Activated CD4-positive, alpha-beta T cell treated with anti-CD3 and anti-CD28 coated beads, Interleukin-2, amount 50 U/mL, for 48 hours (primary cell): ENCODE measurements at places on chromosomes 2 and 18.

DNA sequence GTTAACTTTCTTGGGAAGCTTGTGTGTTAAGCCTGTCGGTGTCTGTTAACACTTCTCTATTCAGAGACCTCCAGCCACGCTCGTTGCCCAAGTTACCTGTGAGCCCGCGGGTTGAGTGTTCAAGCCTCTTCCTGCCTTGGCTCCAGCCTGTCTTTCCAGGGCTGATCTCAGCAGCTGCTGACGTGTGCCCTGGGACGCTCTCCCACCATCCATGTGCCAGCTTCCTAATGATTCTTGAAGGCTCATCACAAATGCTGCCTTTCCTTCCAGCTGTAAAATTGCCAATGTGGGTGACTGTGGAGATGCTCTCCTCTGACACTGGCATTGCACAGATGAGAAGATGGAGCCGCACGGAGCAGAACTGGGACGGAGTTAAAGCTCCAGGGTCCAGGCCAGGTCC lies 6.1 kb downstream of the RNF144A start:
- DNase-seq = no peak

- no peak for DNase-seq
Observed at GRCh38 chr18:75574187-75574586, 146.7 kb upstream of the SMIM21 start.

- no peak for DNase-seq
Observed at GRCh38 chr18:69943021-69943420, 4.7 kb downstream of the CD226 start.

GRCh38 chr2:26503231-26503880 lies 25.4 kb upstream of the OTOF start:
- DNase-seq = peak; percentile 92

GRCh38 chr2:222827417-222827816 lies 33.4 kb upstream of the ACSL3 start:
- no peak for DNase-seq

DNA sequence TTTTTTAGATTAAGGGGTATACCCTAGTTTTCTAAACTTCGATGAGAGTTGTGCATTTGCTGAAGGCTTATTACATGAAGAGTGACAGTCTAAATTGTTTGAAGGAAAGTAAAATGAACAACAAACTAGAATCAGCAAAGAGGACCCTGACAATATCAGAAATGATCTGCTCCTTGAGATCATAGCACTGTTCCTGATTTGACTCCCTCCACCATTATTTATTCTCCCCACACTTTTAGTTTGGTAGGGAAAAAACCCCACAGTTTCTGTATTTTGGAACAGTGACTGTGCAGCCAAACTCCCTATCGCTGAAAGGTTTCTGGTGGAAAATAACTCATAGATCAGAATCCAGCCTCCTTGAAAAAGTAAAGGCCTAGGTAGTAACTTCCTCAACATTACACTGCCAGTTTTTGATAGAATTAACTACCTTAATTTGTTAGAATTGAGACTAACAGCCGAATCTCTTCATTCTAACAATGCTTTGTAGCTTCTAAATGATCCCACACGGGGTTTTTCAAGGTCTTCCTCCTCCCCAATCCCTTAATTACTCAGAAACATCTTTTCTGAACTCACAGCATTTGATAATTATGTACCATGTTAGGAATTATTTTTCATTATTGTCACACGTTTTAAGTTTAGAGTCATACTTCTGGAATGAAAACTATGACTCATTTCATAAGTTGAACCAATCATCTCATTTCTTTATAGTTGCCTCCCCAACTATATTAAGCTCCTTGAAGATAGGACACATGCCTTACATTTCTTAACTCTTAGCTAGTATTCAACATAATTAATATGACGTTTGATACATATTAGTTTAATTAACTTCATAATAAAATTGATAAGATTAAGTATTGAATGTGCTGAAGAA lies 2.9 kb downstream of the MYL12A start:
- DNase-seq = no peak

DNA sequence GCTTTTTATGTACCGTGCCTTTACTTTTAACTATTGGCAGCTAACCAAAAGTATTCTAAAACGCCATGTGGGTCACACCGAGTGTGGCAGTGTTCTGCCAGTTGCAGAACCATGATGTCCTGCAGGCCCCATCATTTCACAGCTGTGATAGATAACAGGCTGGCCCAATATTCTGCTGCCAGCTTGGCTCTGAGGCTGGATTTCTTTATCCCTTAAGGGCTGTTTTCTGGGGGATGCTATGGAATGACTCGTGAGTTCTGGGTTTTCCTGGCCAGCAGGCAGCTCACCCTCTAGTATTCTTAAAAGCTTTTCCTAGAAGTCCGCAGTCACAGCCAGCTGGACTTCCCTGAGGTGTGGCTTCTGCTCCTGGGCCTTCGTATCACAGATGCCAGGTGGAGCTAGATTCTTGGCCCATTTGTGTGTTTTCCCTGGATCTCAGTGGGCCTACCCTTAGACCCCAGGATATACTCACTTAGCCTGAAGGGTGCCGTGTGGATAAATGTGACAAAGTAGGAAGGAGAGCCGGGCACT lies 41.0 kb downstream of the FHOD3 start:
- DNase-seq = no peak

DNA sequence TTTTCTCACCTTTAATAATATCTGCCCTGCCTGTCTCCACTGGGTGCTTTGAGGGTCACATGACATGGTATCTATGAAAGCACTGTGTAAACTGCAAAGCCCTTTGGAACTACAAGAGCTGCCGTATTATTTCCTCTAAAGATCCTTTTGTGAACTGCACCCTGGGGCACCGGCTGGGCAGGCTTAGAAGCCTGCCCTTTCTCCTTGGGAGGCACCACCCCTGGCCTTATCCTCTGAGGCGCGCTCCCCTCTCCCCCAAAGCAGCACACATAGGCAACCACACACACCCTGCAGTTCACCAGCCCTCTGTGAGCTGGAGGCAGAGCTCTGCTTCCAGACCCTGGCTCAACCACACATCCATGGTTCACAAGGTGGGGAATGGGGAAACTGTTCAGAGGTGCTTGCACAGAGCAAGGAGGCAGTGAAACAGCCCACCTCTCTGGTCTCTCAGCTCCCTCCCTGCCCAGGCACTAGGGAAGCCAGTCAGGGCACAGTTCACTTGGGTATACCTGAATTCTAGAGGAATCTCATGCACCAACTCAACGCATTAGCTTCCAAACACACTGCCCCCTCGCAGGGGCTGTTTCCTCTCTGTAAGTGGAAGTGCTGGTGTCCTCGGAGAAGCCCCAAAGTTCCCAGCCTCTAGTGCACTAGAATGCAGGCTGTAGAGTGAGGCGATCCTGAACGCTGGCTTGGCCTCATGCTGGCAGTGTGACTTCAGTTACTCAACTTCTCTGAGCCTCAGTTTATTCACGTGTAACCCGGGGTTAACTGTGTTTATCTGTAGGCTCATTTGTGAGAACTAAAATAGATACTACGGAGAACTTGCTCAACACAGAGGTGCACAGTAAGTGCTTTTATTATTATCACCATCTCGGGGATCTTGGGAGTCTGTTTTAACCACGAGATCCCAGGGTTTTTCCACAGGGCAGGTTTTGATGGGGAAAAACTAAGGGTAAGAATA lies 11.0 kb downstream of the SIGLEC15 start:
- DNase-seq = no peak

DNA sequence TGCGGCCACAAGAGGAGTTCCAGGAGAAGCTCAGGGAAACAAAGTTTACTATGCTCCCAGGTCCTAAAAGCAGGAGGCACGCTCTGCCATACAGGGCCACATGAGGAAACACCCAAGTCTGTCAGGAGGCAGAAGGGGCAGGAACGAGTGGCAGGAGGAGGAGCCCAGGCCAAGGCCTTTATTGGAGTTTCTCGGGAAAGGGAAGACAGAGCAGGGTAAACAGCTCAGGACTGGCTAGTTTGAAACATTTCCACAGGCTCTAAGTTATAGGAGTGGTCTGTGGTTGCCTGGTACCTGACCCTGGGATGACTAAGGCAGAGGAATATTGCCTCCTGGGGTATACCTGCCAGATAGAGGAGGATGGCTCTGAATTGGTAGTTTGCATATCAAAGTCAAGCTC lies 3.7 kb upstream of the ZNF638 start:
- DNase-seq = no peak

GRCh38 chr2:240952496-240953246 lies 45.7 kb upstream of the SNED1 start:
- DNase-seq = no peak

DNA sequence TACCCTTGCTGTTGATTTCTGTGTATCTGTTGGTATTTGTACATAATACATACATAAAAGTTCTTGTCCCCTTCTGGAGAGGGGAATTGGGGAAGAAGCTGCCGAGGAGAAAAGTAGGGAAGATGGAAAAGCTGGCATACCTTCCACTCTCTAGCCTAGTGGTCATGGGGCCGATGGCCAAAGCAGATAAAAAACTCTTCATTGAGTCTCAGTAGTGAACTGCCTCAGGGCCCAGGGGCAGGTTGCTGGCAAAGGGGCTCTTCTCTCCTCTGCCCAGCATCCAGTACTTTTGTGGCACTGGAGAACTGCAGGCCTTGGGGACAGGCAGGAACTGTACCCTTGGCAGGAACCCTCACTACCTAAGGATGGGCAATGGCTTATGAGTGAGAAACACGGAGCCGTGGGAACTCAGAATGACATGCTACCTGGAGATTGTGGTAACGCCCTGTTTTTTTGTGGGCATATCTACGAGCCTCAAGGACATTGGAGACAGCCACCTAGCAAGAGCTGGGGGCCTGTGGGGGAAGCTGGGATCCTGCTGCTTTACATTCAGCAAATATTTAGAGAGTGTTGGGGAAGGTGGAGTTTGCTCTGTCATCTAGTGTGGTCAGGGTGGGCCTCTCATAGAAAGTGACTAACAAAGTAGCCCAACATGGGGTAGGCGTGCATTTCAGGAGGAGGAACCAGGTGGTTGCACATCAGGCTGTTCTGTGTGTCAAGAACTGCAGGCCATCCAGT lies 22.6 kb upstream of the ITGB6 start:
- no peak for DNase-seq

- DNase-seq = no peak
Observed at GRCh38 chr2:181949047-181949446, 36.6 kb upstream of the PPP1R1C start.

GRCh38 chr18:31230495-31230894 lies 67.8 kb upstream of the DSC1 start:
- no peak for DNase-seq

GRCh38 chr2:100265226-100265625 lies 57.1 kb downstream of the LONRF2 start:
- no peak for DNase-seq

GRCh38 chr2:4047961-4048891 lies 344.9 kb downstream of the DCDC2C start:
- DNase-seq = peak; percentile 7

DNA sequence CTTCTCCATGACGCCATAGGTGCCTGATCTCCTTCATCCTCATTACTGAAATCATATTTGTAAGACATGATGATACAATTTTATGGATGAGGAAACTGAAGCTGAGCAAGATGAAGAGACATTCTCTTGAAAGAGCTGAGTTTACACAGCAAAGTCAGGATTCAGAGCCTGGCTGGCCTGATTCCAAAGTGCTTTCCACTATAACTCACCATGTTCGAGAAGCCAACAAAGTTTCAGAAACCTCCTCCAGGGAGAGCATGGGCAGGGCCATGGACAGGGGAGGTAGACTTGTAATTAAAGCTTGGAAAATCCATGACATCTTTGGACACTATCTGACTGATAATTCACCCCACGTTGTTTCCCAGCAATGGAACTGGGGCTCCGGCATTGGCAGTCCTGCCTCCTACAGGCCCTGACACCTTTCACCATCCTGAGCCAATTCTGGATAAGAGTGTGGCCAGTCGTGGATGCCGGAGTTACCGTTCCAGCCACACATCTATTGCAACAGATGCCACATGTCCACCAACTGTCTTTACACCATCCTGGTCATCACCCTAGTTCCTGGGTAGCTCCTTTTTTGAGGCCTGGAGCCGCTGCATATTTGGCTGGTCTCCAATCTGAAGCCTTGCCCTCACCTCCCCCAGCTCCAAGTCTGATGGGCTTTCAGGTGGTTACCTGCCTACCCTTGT lies 85.0 kb upstream of the PPP1CB start:
- DNase-seq = no peak
